Upper lobe of right lung (tissue), 1 donor: ENCODE measurements at places on chromosomes 16 and 17. TPM values are rescaled to one million over a fixed set of nuclear protein-coding genes. Genes with fewer than 3 reads are reported as not detected.

Gene UNKL
- total RNA-seq: 19.9 TPM

Gene FADS6
- total RNA-seq: not detected

Gene PRR29
- total RNA-seq: 0.43 TPM

Gene C16orf96
- total RNA-seq: 0.32 TPM

Gene SNX20
- 9.2 TPM for total RNA-seq

Gene RECQL5
- total RNA-seq: 43.1 TPM

DNA sequence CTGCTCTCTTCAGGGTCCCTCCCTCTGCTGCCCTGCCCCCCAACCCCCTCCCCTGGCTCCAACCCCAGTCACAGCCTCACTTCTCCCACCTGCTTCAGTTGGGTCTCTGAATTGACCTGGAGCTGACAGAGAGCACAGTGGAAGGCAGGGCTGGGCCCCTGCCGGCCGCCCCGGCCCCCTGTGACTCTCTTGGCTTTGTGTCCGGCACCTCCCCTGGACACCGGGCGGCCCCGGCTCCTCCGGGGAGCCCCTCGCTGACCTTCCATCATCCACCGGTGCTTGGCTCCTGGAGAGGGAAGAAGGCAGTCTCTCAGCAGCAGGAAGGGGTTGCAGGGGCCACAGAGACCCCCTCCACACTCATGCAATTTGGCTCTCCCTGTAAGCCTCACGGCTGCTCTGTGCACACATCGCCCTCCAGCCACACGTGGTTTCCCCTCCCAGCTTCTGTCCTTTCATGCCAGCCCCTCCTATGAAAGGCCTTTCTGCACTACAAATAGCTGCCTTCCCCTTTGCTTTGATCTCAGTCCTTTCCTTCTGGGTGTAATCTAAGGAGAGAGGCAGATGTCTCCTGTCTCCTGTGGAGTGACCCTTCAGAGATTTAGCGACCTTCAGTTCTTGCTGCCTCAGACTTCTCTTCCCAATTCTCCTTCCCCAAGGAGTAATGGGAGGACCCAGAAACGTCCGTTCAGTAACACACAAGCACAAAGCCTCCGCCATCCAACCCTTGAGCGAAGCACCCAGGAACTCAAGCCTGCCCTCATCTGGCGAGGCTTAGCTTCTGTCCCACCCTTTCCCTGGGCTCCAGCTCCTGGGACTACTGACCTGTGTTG lies 8.3 kb downstream of the NKIRAS2 start:
- H3K4me3 ChIP-seq: no peak overlapping the region
- DNase-seq: no peak
- no peaks in the 10 kb centered on the region for H3K27me3 ChIP-seq
- peaks cover 25% of the 10 kb centered on the region for H3K4me1 ChIP-seq
- H3K27ac ChIP-seq: no peak overlapping the region

- peaks cover 9% of the 10 kb centered on the region for H3K4me1 ChIP-seq
- no peaks in the 10 kb centered on the region for H3K27me3 ChIP-seq
- peaks cover 30% of the 10 kb centered on the region for H3K36me3 ChIP-seq
- H3K27ac ChIP-seq: no peak overlapping the region
Measured at GRCh38 chr16:81899601-81900000, 111.7 kb downstream of the SDR42E1 start.

GRCh38 chr17:79978548-79978855 lies 57.2 kb downstream of the TBC1D16 start:
- no peak overlapping the region for H3K27ac ChIP-seq
- H3K36me3 ChIP-seq: no peaks in the 10 kb centered on the region
- H3K4me1 ChIP-seq: no peaks in the 10 kb centered on the region
- no peaks in the 10 kb centered on the region for H3K27me3 ChIP-seq

DNA sequence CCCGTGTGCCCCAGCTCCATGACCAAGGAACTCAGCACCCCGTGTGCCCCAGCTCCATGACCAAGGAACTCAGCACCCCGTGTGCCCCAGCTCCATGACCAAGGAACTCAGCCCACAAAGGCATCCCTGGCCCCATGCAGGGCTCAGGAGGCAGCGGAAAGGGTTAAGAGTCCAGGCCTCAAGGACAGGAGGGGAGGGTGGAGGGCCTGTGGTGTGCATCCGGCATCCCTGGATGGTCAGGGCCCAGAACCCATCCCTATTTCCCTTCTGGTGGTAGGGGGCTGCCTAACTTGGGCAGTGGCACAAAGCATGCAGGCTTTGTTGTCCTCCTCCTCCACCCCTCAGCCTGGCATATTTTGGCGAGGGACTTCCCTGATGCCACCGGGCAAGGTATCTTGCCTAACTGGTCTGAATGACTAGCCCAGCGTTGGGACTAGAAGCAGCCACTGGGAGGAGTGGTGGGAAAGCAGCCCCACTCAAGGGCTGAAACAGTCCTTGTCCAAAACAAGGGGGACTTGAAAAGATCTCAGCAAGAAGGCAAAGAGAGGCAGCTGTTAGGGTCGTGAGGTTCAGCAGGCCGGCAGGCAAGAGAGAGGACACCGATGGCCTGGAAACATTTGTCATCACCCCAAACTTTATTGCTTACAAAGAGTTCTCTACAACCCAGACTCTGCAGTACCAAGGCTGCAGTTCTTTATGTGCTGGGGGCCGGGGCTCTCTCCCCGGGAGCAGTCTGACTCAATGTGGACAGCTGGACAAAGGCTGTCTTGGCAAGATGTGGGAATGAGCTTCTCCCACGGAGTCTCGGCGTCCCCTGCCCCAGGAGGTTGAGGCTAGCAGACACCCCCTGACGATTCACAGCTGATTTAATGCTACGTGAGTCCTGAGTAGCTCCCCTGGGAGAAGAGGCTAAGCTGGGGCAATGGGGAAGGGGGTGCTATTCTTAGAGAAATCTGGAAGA lies 902 bp upstream of the SPATA32 start:
- peak overlapping the region; percentile 63 for H3K27ac ChIP-seq
- H3K36me3 ChIP-seq: peaks cover 40% of the 10 kb centered on the region
- peaks cover 14% of the 10 kb centered on the region for H3K4me1 ChIP-seq
- H3K4me3 ChIP-seq: peak overlapping the region; percentile 66
- DNase-seq: no peak

- H3K36me3 ChIP-seq: peaks cover 26% of the 10 kb centered on the region
- DNase-seq: no peak
- H3K4me3 ChIP-seq: no peak overlapping the region
- H3K27me3 ChIP-seq: no peaks in the 10 kb centered on the region
Measured at GRCh38 chr17:9937901-9938300, 32.8 kb upstream of the RCVRN start.

- H3K36me3 ChIP-seq: no peaks in the 10 kb centered on the region
- no peak for DNase-seq
- no peaks in the 10 kb centered on the region for H3K4me1 ChIP-seq
- no peak overlapping the region for H3K27ac ChIP-seq
- no peaks in the 10 kb centered on the region for H3K27me3 ChIP-seq
Measured at GRCh38 chr16:48000622-48001021, 155.2 kb downstream of the ABCC12 start.

DNA sequence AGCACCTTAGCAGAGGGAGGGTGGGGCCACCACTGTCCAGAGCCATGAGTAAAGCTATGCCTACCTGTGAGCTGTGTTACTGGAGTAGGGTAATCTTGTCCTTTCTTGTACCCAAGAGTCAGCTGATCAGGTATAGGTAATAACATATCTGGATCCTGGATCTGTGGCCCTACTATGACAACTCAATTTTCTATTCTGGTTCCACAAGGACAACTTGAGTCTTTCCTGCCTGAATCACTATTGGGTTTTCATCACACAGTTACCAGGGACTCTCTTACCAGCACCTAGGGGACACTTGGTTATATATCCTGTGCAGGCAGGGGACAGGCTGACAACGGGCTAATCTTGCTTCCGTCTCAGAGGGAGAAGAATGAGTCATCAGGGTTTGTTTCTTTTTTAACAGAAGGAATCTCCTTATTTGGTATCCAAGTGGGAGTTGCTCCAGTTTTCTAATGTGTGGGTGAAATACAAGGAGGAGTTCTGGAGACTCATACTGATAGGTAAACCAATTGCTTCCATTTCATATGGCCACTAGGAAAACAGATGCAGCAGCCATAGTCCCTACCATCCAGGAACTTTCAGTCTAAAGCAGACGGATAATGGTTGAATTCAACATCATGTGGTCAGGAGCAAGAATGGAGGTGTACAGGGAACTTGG lies 6.8 kb downstream of the ZNF267 start:
- H3K4me3 ChIP-seq: no peak overlapping the region
- DNase-seq: no peak
- H3K27me3 ChIP-seq: no peaks in the 10 kb centered on the region
- H3K4me1 ChIP-seq: peaks cover 37% of the 10 kb centered on the region
- H3K27ac ChIP-seq: peak overlapping the region; percentile 39
- H3K36me3 ChIP-seq: peaks cover 12% of the 10 kb centered on the region

DNA sequence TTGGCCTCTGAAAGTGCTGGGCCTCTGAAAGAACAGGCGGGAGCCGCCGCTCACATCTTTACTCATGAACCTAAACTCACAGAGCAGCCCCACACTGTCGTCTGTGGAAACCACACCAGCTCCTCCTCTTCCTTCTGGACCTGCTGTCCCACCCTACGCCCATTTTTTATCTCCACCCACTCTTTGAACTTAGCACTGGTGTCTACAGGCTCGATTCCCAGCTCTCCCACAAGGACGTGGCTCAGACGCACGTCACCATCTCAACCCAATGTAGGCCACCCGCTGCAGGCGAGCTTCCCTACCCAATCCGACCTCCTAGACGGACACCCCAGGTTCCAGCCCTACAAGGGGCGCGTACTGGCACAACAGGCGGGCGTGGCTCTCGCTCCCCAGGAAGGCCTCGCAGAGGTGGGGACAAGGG lies 62.2 kb downstream of the NXN start:
- peak overlapping the region; percentile 75 for H3K27ac ChIP-seq
- H3K4me1 ChIP-seq: peaks cover 10% of the 10 kb centered on the region
- no peak overlapping the region for H3K4me3 ChIP-seq
- no peaks in the 10 kb centered on the region for H3K27me3 ChIP-seq

GRCh38 chr17:42629411-42630009 lies 20.0 kb downstream of the TUBG1 start:
- no peaks in the 10 kb centered on the region for H3K4me1 ChIP-seq
- H3K4me3 ChIP-seq: no peak overlapping the region
- DNase-seq: no peak
- no peaks in the 10 kb centered on the region for H3K36me3 ChIP-seq

GRCh38 chr16:73159296-73159695 lies 111.4 kb upstream of the ZFHX3 start:
- DNase-seq: no peak
- no peaks in the 10 kb centered on the region for H3K36me3 ChIP-seq
- H3K27me3 ChIP-seq: no peaks in the 10 kb centered on the region
- no peak overlapping the region for H3K27ac ChIP-seq
- H3K4me3 ChIP-seq: no peak overlapping the region
- no peaks in the 10 kb centered on the region for H3K4me1 ChIP-seq

- H3K4me3 ChIP-seq: no peak overlapping the region
- no peak overlapping the region for H3K27ac ChIP-seq
- DNase-seq: peak; percentile 91
- H3K36me3 ChIP-seq: peaks cover 12% of the 10 kb centered on the region
- H3K4me1 ChIP-seq: peaks cover 6% of the 10 kb centered on the region
Measured at GRCh38 chr17:82781894-82782274, 30.0 kb downstream of the TBCD start.

- DNase-seq: no peak
- H3K27ac ChIP-seq: no peak overlapping the region
- no peaks in the 10 kb centered on the region for H3K27me3 ChIP-seq
- H3K4me3 ChIP-seq: no peak overlapping the region
- H3K4me1 ChIP-seq: peaks cover 26% of the 10 kb centered on the region
Measured at GRCh38 chr16:68009157-68009735, 6.5 kb downstream of the DPEP2NB start.

DNA sequence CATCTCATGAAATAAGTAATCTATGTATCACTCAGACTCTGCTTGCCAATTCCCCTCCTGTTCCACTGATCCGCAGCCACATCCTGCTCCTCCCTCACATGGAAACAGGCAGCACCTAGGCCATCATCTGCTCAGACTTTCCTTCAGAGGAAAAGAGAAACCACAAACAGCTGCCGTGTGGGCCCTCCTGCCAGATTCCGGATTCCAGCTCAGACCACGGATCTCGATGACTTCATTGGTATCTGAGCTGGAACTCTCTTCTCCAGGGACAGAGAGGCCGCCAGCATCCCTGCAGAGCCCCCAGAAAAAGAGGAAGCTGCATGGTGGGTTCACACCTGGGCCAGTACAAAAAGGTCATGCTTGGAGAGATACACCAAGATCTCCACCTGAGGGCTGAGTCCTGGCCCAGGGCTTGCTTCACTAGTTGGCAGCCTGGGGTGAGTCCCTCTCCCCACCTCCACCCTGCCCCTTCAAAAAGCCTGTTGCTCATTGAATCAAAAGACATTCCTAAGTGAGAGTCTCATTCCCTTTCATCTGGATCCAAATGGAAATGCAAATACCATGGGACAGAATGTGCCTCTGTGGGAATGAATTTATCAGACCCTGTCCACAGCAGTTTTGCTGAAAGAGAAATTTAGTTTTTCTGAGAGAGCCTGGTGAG lies 47.2 kb downstream of the HOXB1 start:
- H3K36me3 ChIP-seq: no peaks in the 10 kb centered on the region
- H3K4me3 ChIP-seq: no peak overlapping the region
- H3K4me1 ChIP-seq: no peaks in the 10 kb centered on the region
- H3K27ac ChIP-seq: no peak overlapping the region
- no peak for DNase-seq

GRCh38 chr17:30228011-30228410 lies 7.5 kb downstream of the SLC6A4 start:
- H3K4me1 ChIP-seq: no peaks in the 10 kb centered on the region
- no peaks in the 10 kb centered on the region for H3K27me3 ChIP-seq
- no peak for DNase-seq
- H3K4me3 ChIP-seq: no peak overlapping the region
- H3K36me3 ChIP-seq: no peaks in the 10 kb centered on the region
- no peak overlapping the region for H3K27ac ChIP-seq

- peaks cover 27% of the 10 kb centered on the region for H3K36me3 ChIP-seq
- H3K4me3 ChIP-seq: no peak overlapping the region
- H3K4me1 ChIP-seq: no peaks in the 10 kb centered on the region
- H3K27me3 ChIP-seq: no peaks in the 10 kb centered on the region
Measured at GRCh38 chr16:54110016-54110981, 176.3 kb downstream of the IRX3 start.
